ENCODE measurements at places on chromosomes 11 and 22.
A peak's percentile ranks its signal among the peaks of the same experiment; 100 is the strongest.

GRCh38 chr22:45129703-45130524, 33.8 kb upstream of the NUP50 start:
- DNase-seq = no peak

- DNase-seq = no peak
Observed at GRCh38 chr11:72702096-72702495, 27.9 kb upstream of the PDE2A start.

GRCh38 chr11:66950112-66950535, 8.1 kb downstream of the PC start:
- no peak for DNase-seq

DNA sequence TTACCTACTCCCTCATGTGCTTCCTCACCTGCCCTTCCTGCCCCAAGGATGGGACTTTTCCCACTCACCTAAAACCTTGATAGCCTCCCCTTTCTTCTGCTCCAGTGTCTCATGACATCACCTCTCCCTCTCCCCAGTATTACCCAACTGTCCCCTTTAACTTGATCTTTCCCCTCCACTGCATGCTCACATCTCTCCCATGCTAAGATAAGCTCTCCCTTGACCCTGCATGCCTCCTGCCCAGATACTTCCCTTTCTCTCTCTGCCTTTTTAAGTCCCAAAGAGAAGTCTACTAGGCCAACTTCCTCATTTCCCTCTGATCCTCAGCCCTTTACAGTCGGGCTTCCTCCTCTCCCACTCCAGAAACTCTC, 14.8 kb downstream of the CD3E start:
- no peak for DNase-seq

DNA sequence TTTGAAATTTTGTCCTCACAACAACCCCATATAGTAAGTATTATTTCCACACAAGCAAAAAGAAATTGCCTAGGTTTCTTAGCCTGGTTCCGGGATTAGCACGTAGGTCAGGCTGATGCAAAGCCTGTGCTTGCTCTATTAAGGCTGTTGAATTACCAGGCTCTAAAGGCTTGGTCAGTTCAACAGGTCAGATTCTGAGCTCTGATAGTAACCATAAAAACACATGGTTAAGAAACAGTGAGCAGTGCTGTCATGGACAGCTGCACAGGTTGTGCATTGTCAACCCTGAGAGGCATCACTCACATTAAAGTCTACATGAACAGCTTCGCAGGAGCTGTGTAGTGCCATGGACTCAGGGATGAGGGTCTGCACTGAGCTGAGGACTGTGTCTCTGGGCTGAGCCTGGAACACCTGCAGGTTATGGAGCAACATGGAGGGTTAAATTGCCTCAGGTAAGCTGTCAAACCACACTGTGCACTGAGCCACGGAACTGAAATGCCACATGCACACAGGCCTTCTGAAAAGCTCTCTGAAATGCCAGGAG, 98.0 kb downstream of the PIWIL4 start:
- DNase-seq = no peak

GRCh38 chr22:27120036-27120435, 462.6 kb downstream of the MIAT start:
- DNase-seq = no peak

DNA sequence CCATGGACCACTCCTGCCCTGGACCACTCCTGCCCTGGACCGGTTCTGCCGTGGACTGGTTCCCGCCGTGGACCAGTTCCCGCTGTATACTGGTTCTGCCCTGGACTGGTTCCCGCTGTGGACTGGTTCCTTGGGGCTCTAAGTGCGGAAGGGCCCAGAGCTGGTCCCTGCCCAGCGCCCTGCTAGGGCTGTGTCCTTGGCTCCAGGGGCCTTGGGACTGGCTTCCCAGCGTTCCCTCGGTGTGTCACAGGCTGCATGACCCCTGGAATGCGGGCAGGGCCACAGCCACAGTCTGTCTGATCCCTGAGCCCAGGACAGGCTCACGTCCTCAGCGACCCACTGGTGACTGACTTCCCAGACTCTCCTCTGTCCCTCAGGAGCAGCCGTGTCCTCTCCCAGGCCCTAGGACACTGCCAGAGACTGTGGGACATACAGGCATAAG, 412.2 kb downstream of the TBC1D22A start:
- no peak for DNase-seq

- no peak for DNase-seq
Observed at GRCh38 chr11:74948546-74948897, 369 bp downstream of the XRRA1 start.

- no peak for DNase-seq
Observed at GRCh38 chr11:8329847-8330361, 66.2 kb upstream of the LMO1 start.

DNA sequence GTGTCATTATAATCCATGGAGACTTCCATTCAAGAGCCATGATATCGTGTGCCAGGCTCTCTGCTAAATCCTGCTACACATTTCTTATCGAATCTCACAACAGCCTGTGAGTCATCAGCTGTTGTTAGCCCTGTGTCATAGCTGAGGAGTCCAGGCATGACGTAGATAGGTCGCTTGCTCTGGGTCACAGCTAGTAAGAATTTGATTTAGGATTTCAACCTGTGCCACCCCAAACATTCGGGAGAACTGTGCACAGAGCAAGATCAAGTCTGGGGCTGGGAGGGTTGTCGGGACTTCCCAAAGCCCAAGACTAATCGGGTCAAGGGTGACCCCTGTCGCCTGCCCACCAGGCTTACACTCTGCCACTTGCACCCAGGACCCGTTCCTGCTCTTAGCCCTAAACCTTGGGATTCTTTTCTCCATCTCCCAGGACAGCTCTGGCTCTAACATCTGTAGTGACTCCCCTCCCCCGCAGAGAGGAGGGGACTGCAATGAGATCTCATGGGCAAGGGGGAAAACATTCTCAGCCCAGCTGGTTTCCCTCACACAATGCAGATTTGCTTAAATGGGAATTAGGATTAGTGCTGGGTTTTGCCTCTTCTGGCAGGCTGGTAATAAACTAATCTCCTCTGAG, 34.3 kb downstream of the TSPAN18 start:
- DNase-seq = peak; percentile 77

GRCh38 chr11:22340701-22341587, 2.8 kb downstream of the SLC17A6 start:
- no peak for DNase-seq

DNA sequence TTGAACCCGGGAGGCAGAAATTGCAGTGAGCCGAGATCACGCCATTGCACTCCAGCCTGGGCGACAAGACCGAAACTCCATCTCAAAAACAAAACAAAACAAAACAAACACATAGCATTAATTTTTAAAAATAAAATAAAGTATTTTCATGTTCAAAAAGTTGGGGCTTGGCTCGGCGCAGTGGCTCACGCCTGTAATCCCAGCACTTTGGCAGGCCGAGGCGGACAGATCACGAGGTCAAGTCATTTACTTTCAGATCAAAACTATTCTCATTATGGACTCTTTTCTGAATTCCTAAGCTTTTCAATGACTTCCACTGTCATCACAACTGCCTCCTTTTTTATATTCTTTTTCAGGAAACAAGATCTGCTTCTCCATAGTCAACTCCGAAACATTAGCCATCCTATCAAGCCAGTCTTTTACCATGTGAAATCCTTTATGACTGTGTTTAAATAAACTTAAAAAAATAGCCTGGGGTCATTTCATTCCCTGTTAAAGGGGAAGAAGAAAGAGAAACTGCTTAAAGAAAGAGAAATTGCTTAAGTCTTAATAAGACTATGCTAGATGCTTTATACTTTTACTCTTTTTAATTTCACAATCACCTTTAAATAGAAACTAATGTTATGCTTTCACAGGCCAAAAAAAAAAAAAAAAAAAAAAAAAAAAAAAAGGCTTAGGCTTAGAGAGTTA, 13.1 kb upstream of the CHRNA10 start:
- no peak for DNase-seq

GRCh38 chr22:43216738-43217137, 29.8 kb upstream of the TTLL12 start:
- DNase-seq = no peak

- no peak for DNase-seq
Observed at GRCh38 chr11:29963796-29964195, 53.0 kb downstream of the KCNA4 start.

DNA sequence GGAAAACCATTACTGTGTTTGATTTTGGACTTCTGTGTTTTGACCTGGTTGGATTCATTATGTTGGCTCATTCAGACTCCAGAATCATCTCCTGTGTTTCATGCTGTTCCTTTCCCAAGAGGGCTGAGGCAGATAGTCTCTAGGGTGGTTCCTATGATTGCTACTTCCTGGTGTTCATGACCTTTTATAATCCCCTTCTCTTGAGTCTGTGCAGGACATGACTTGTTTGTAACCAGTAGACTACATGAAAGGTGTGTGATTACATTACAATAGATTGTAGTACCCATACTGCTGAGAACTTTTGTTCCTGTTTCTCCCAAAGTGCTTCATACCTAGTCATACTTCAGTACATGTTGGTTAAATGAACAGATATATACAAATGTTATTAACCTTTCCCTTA, 700.6 kb downstream of the METTL15 start:
- no peak for DNase-seq

GRCh38 chr11:113458189-113458588, 17.0 kb downstream of the DRD2 start:
- no peak for DNase-seq

GRCh38 chr22:19951346-19951745, 9.7 kb upstream of the TXNRD2 start:
- no peak for DNase-seq
